Activated T-cell treated with anti-CD3 and anti-CD28 coated beads, Interleukin-2, amount 50 U/mL, for 24 hours (primary cell): ENCODE measurements at places on chromosomes 7 and 10.

DNA sequence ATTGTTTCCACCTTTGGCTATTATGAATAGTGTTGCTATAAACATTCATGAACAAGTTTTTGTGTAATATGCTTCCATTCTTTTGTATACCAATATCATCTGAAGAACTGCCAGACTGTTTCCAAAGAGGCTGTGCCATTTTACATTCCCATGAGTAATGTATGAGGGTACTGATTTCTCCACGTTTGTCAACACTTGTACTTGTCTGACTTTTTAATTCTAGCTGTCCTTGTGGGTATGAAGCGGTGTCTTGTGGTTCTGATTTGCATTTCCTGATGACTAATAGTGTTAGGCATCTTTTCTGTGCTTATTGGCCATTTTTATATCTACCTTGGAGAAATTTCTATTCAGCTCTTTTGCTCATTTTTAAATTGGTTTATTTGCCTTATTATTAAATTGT lies 52.8 kb downstream of the LSMEM1 start:
- no peaks in the 10 kb centered on the region for H3K36me3 ChIP-seq
- H3K4me3 ChIP-seq, result no peak overlapping the region
- DNase-seq, result no peak
- H3K27ac ChIP-seq, result no peak overlapping the region
- H3K4me1 ChIP-seq, result no peaks in the 10 kb centered on the region

- no peak overlapping the region for H3K27ac ChIP-seq
- no peak overlapping the region for H3K4me3 ChIP-seq
- peaks cover 16% of the 10 kb centered on the region for H3K4me1 ChIP-seq
- peaks cover 8% of the 10 kb centered on the region for H3K36me3 ChIP-seq
- no peaks in the 10 kb centered on the region for H3K27me3 ChIP-seq
Observed at GRCh38 chr7:133367561-133367960, 114.7 kb downstream of the EXOC4 start.

- no peak overlapping the region for H3K4me3 ChIP-seq
- peaks cover 22% of the 10 kb centered on the region for H3K4me1 ChIP-seq
- DNase-seq, result no peak
Observed at GRCh38 chr10:75029857-75030256, 81.6 kb upstream of the SAMD8 start.

DNA sequence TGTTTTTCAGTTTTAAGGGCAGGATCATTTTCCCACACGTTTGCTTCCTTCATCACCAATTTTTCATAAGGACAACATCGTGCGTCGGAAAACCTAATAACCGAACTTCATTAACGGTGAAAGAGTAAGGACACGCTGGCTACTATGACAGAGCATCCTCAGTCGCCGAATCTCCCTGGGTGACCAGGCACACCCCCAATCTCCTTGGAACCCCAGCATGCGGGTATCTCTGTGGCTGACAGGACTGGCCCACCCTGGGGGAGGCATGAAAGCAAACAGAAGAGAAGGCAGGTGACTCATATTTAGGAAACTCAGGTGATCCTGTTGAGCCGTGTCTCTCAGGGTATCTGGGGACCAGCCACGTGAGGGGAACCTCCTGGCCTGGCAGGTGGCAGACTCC lies 134.2 kb downstream of the DIP2C start:
- H3K4me3 ChIP-seq, result no peak overlapping the region
- no peaks in the 10 kb centered on the region for H3K36me3 ChIP-seq
- H3K27ac ChIP-seq, result no peak overlapping the region
- DNase-seq, result no peak
- peaks cover 8% of the 10 kb centered on the region for H3K27me3 ChIP-seq
- H3K4me1 ChIP-seq, result peaks cover 12% of the 10 kb centered on the region
